CD4-positive, alpha-beta T cell treated with Interleukin-6 at 100 ng/mL for 8 hours (primary cell): ENCODE measurements at places on chromosomes 5 and 9.

DNA sequence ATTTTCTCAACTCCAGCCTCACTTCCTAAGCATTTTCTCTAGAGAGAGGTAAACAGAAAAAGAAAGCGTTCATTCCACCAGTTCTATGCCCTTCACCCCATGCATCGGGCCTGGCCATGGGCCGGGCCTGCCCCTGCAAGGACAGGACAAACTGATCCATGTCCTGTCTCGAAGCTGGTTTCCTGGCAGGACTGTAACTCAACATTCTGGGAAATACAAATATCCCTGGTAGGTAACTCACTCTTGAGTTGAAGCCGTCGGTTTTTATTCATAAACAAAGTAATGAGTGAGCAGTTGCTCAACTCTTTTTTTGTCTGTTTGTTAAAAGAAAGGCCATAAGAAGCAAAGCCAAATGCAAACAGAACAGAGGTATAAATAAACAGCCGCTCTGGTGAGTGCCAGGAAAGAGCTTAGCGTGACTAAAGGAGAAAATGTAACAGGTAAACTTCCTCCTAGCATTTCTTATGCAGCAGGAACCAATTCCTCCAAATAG is 64.4 kb upstream of the DNAH5 start:
- DNase-seq: no peak

- DNase-seq: no peak
Observed at GRCh38 chr9:94528886-94529285, 26.0 kb upstream of the PCAT7 start.

- no peak for DNase-seq
Observed at GRCh38 chr9:132798817-132799790, 79.0 kb downstream of the AK8 start.

DNA sequence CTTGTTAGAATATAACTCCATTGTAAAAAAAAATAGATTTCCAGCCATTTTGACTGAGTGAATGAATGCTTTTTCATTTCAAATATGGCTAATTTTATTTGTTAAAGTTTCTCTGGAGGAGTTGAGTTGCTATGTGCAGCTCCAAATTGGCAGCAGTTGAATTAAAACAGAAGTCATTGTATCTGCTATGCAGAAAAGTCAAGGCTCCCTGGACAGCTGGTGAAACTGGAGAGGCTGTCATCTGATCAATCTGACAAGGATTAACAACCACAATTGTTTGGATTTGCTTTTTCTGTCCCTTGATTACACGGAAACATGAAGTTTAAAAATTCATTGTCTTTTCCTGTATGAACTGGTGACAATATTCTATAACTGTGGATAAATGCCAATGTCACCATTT is 713.9 kb downstream of the EFNA5 start:
- no peak for DNase-seq

DNA sequence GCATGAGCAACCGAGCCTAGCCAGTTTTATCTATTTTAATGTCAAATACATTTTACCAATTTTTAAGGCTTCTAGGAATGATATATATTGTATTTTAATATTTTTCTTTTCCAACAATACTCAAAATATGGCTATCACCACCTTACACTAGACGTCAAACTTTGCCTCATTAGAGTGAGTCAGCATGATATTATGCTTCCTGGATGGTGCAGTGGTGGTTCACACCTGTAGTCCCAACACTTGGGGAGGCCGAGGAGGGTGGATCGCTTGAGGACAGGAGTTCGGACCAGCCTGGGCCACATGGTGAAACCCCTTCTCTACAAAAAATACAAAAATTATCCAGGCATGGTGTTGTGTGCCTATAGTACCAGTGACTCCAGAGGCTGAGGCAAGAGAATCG is 7.3 kb upstream of the CDC14B start:
- DNase-seq: no peak

GRCh38 chr9:121349009-121349408 is 21.0 kb downstream of the STOM start:
- no peak for DNase-seq

- no peak for DNase-seq
Observed at GRCh38 chr5:142958944-142959682, 188.9 kb downstream of the ARHGAP26 start.

GRCh38 chr5:32325062-32325461 is 12.3 kb upstream of the MTMR12 start:
- DNase-seq: no peak

DNA sequence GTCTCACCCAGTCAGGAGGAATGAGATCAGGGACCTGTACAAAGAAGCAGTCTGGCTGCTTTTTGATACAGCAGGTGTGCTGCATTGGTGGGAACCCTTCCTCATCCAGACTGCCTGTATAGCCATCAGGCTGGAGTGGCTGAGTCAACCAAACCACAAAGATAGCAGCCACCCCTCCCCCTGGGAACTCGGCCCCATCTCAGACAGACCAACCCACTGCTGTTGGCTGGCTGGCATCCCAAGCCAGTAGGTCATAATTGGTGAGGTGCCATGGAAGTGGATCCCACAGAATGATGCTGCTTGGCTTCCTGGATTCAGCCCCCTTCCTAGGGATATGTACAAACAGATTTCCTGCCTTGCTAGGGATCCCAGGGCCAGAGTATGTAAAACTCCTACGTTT is 60.9 kb downstream of the YTHDC2 start:
- no peak for DNase-seq
